Activated T-helper 1 cell treated with anti-CD3 and anti-CD28 coated beads, Interleukin-2, amount 50 U/mL, for 16 hours (primary cell): ENCODE measurements at places on chromosomes 3 and 15.

DNA sequence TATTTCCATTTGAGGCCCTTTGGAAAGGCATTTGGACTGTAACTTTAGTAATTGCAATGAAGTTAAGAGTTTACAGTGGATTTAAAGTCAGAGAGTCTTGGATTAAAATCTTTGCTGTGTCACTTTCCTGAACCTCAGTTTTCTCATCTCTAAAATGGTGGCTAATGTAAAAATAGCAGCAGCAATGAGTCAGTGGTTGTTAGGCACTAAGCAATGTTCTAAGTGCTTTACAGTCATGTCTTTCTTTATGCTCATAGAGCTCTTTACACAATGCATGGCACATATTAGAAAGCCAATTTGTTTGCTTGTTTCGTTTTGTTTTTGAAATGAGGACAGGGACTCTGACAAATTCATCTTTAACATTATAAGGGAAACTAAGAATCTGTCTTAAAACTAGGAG is 222.7 kb upstream of the DNAJC19 start:
- no peak for DNase-seq

GRCh38 chr3:101163554-101163953 is 156.8 kb downstream of the IMPG2 start:
- DNase-seq = no peak

- DNase-seq = no peak
These were observed 73.8 kb downstream of the AAGAB start for GRCh38 chr15:67180514-67181191.

GRCh38 chr15:95556225-95556624 is 774.3 kb upstream of the NR2F2 start:
- no peak for DNase-seq

- DNase-seq = no peak
These were observed 99.5 kb downstream of the ZNF621 start for GRCh38 chr3:40624189-40624769.

GRCh38 chr3:48738926-48739616 is 22.1 kb upstream of the IP6K2 start:
- no peak for DNase-seq

- no peak for DNase-seq
These were observed 19.9 kb downstream of the CCDC14 start for GRCh38 chr3:123941121-123941520.

DNA sequence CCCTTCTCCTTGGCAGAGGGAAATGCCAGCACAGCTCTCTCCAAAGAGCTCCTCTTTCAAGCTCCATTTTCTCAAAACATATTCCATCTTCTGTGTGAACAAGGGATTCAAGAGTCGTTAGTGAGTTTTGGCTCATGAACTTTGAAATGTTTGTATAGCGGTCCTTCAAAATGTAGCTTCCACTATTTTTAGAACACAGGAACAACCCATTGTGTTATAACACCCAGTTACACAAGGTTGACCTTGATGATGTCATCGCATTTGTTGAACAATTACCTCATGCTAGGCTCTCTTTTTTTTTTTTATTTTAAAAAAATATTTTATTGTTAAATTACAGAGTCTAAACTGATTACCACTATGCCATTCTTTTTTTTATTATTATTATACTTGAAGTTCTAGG is 251.7 kb downstream of the THSD4 start:
- DNase-seq = no peak

GRCh38 chr15:74643665-74644204 is 28.1 kb downstream of the CLK3 start:
- DNase-seq = no peak

DNA sequence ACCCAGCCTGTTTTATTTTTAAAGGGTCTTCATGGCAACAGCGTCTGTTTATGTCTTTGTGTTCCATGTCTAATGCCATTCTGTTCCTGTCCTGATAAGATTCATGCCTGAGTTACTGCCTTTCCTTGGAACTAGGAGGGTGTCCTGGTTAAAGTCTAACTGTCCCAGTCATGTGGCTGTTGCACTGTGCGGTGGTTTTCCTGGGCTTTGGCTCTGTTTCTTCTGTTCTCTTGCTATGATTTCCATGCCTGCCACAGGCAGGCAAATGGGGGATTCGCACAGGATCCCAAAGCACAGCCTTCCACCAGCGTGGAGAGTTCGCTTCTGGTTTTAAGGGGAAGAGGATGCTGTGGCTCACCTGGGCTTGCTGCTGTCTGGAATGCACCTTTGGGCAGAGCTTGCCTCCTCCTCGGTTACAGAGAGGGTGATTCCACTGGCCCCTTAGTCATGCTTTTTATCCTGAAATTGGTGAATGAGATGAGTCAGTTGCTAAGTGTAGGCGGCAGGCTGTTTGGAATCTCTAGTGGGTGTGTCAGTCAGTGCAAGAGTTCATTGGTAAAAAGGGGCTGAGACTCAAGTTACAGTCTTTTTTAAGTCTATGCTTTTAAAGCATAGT is 86.8 kb downstream of the CCK start:
- DNase-seq = no peak

DNA sequence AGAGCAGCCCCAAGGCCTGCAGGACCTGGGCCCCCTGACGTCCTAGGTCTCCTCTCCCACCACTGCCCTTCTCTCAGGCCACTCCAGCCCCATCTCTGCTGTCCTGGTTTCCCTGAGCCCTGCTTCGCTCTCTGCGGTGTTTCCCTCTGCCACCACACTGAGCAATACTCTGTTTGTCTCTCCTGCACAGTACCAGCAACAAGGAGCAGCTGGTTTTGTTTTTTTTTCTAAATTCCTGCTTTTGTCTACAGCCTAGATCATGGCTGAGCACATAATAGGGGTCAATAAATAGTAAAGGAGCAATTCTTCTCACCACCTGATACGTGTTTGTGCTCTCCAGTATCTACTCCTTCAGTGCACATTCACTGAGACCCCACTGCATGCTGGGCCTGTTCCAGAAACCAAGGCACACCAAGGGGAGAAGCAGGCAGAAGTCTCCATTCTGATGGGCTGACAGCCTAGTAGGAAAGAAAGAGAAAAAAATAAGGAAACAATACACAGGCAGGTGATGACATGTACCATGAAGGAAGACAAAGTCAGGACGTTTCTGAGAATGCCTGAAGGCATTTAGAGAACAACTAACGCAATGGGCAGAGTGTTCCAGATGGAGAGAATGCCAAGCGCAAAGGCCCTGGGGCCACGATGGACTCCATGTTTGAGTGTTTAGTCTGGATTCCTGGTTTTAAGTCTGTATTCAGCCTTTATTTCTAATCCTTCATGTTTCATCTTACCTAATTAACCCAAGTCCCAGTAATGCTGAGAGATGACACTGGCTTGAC is 6.0 kb upstream of the ACAD9 start:
- no peak for DNase-seq

GRCh38 chr3:152737021-152737908 is 97.7 kb upstream of the P2RY1 start:
- no peak for DNase-seq

- DNase-seq = no peak
These were observed 8.3 kb downstream of the POMGNT2 start for GRCh38 chr3:43097400-43098080.

- DNase-seq = no peak
These were observed 18.5 kb downstream of the PIK3CA start for GRCh38 chr3:179166561-179167201.

DNA sequence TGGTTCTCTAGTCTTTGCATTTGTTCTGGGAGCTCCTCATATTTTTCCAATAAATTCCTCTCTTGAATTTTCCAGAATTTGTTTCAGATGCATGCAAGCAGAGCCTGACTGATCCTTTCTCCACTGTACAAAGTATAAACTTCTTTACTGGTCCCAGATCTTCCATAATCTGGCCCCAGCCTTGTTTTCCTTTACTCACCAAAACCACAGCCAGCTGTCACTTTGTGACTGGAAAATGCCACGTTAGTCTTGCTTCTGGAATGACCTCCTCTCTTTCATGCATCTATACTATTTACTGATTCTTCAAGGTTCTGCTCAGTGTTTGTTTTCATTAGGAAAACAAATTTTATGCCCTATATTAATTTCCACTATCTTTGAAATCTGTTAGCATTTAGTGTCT is 60.4 kb upstream of the SPPL2A start:
- no peak for DNase-seq

DNA sequence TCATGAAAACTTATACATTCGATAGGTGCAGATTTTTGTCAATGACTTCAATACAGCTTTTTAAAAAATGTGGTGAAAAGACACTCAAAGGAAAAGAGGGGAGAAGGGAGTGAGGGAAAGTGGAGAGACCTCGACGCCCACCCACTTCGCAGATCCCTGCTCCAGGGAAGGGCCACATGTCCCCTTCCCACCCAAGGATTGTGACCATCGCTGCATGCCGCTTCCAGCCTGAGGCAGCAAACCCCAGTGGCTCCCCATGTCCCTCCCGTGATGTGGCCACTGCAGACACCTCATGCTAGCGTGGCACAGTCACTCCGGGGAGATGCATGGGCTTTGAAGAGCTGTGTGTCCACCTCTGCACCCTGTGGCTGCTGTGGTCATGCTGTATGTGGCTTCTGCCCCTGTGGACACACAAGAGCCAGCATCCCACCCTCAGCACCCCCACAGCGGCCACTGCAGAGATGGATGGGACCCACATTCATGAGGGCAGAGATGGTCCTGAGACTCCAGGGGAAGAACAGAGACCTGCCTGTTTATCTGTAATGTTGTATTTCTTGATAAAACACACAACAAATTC is 230.2 kb downstream of the OCA2 start:
- DNase-seq = no peak

GRCh38 chr3:138066383-138066782 is 49.0 kb downstream of the DZIP1L start:
- no peak for DNase-seq

DNA sequence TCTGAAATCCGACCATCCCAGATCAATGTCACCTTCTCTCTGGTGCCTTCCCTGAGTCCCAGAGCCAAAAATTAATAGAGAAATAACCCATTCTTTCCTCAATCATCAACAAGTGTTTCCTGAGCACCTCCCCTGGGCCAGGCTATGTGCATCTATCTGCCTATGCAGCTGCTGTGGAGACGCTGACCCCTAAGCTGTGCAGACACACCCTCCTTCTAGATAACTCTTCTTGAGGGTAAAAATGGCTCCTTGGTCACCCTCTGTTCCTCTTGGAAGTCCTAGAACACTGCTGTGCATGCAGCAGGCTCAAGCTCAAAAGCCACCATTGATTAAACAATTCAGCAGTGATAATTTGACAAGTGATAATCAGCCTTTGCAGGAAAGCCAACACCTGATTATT is 18.4 kb downstream of the CA12 start:
- DNase-seq = no peak

DNA sequence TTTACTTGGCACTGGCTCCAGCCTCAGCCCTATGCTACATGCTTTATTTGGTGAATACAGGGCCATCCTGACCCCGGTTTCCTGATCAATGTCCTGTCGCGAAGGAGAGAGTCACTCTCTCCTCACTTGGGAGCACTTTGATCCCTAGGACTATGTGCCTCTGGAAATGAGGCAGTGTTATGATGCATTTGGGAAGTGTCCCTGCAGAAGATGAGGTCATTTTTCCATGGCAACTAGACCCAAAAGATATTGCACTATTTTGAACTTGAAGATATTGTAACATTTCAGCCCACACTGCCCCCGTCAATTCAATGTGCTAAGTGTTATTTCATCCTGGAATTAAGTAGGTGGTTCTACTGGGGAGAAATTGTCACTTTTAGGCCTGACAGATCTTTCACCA is 68.0 kb downstream of the LRRK1 start:
- DNase-seq = no peak

- no peak for DNase-seq
These were observed 3.3 kb downstream of the LYSMD4 start for GRCh38 chr15:99729920-99730319.

GRCh38 chr3:38636881-38637280 is 12.6 kb downstream of the SCN5A start:
- no peak for DNase-seq

DNA sequence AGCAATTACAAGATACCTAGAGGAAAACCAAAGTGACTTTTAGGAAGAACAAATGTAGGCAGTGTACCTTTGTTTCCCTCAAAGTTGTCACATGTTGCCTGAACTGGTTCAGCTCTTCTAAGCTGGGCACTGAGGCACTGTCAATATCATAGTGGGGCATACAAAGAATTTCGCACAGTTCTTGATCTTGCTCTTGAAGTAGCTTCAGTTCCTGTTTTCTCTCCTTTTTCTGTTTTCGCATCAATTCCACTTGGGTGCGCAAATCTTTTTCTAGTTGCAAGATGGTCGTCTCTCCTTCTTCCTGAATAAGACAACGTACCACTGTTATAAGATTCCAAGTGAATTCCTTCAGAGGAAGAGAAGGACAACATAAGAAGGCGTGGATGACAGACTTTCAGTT is 12.7 kb downstream of the PRC1 start:
- no peak for DNase-seq

GRCh38 chr3:56005196-56005805 is 463.0 kb downstream of the ERC2 start:
- no peak for DNase-seq

- DNase-seq = no peak
These were observed 64.4 kb downstream of the GTPBP8 start for GRCh38 chr3:113055201-113055600.

DNA sequence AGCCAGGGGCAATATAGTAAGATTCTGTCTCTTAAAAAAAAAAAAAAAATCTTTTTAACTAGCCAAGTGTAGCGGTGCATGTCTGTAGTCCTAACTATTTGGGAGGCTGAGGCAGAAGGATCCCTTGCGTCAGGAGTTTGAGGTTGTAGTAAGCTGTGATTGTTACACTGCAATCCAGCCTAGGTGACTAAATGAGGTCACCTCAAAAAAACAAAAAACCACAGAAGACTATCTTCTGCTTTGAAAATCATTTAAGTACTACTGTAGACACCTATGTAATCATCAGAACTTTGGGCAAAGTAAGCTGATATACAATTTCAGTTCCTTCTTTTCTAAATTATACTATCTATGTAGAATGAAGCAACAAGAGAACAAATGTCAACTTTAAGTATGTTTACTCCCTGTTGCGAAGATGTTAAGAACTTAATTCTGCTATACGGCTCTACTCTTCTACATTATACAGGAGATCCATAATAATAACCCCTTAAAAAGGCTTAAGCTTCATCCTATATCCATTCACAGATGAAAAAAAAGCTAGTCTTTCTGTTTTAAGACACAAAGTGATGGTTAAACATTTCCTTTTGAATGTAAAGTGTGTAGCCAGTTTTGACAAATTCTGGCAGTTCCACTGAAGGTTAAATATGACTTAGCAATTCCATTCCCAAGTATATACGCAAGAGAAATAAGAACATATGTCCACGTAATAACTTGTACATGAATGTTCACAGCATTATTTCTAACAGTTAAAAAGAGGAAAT is 15.2 kb downstream of the DAZL start:
- no peak for DNase-seq

DNA sequence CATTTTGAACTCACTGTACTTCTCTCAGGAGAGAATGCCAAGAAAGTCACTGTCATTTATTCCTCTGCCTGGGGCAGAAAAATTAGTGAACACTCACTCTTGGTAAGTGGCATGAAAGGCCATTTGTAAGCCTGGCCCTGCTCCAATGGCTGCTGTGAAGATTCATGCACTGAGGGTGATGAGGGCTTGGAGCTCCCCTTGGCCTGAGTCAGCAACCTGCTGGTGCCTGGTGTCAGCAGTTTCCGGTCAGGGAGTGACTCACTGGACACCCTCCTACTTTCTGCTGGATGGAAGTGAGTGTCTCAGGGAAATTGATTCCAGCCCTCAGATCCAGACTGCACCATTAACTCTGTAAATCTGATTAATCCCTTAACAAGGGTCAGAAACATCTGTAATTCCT is 37.6 kb downstream of the TRA2B start:
- DNase-seq = no peak
